ENCODE measurements at places on chromosomes 2 and 18.

- no peak for DNase-seq
Observed at GRCh38 chr2:147614979-147615470, 229.8 kb upstream of the ACVR2A start.

DNA sequence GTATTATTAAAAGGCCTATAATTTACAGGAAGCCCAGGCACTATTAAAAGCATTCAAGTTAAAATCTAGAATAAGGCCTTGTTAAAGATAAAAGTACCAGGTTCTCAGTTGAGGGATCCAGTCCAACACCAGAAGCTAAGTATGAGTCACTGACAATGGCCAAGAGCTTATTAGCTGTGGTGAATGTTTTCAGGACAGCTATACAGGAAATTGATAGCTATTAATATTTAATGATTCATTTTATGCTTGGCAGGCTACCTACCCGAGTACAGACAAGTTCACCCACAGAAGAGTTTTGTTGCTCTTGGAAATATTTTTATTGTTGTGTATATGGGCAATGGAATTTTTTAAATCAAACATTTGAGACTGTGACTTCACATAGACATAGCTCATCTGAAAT is 729.6 kb upstream of the ZNF804A start:
- no peak for DNase-seq

DNA sequence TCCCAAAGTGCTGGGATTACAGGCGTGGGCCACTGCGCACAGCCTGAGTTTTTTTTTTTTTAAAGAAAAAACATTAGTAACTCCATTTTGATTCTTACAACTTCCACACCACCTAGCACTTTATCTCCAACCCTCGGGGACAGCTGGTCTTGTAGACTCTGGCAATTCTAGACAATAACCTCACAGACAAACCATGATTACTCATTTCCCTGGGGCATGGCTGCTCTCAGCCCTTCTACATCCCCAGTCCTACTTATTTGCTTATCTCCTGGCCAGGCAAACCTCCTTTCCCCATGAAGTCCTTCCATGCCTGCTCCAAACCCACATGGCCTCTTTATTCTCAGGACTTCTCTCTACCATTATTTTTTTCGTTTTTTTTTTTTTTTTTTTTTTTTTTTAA is 91.1 kb downstream of the ACTR3 start:
- DNase-seq, result no peak

- DNase-seq, result no peak
Observed at GRCh38 chr18:21853775-21854552, 113.4 kb downstream of the MIB1 start.

- DNase-seq, result no peak
Observed at GRCh38 chr2:16055848-16056580, 115.7 kb downstream of the MYCN start.

Measured in CD4-positive, alpha-beta T cell treated with Interleukin-12 subunit alpha and Interleukin-12 subunit beta, for 1 hour (primary cell).